Stimulated activated CD8-positive, alpha-beta memory T cell treated with anti-CD3 and anti-CD28 coated beads, Interleukin-15, amount 100 ng/mL, for 48 hours (primary cell): ENCODE measurements at places on chromosomes 13 and 19.

DNA sequence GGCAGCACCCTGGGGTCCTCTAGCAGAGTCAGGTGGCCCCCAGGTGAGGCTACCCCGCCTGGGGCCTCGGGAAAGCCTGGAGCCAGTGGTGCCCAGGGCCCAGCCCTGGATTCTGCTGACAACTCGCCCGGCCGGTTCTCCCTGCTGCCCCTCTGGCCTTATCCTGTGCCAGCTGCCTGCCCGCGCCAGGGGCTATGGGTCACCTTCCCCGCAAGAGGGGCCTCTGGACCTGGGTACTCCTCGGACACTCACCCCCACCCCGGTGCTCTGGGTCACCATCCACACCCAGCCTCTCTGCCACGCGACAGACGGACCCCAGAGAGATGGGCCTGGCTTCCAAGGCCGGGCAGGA lies 24.0 kb downstream of the ZBTB7A start:
- no peak for DNase-seq

DNA sequence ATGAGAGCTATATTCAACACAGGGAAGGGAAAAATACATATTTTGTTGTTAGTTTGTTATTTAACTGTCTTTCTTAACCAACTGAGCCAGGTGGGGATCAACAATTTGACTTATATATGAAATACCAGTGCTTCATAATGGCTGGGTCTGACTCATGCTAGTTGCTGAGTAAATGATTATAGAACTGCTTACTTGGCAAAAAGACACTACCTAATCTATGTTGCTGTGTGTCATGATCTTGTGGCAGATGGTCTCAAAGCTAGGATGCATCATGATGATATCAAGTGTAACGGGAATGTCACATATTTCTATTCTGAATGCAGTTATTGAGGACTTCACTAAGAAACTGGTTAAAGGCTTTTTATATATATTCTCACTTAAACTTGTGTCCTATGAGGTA lies 727.4 kb upstream of the SLITRK1 start:
- no peak for DNase-seq

- DNase-seq: no peak
Measured at GRCh38 chr19:20079476-20079875, 1.7 kb downstream of the ZNF90 start.

GRCh38 chr19:48390188-48391099 lies 907 bp downstream of the KDELR1 start:
- peak; percentile 33 for DNase-seq

GRCh38 chr19:49950956-49951526 lies 9.9 kb downstream of the SIGLEC11 start:
- no peak for DNase-seq

DNA sequence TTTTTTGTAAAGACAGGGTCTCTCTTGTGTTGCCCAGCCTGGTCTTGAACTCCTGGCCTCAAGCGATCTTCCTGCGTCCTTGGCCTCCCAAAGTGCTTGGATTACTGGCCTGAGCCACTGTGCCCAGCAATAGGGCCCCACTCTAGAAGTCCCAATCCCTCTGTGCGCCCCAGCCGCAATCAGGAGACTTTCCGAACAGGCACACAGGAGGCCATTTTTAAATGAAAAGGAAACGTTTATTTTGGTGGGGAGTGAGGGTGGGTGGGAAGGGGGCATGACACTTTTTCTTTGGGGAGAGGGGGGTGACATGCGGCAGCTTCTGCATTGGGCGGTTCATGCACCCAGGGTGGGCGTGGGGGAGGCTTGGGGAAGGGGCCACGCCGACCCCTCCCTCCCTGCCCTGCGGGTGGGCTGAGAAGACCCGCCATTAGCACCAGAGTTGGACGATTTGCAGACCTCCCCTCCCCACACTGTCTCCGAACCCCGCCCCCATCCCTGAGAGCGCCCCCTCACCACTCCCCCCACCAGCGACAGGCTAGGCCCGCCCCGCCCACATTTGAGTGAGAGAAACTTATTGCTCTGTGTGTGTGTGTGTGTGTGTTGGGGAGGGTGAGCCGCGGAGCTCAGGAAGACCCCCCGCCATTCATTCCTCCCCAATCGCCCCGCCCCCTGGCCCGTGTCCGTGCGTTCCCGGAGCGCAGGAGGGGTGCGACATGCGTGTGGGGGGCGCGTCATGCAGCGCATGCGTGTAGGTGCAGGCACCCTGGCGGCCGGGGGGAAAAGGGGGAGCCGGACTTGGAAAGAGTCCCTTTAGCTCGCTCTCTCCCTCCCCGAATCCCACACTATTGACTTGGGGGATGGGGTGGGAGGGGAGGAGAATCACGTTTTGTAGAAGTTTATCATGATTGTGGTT lies 17.2 kb downstream of the KCNC3 start:
- DNase-seq: no peak

- DNase-seq: no peak
Measured at GRCh38 chr19:38658462-38659306, 11.2 kb downstream of the ACTN4 start.

- DNase-seq: no peak
Measured at GRCh38 chr19:5943623-5944022, 29.6 kb downstream of the CAPS start.

DNA sequence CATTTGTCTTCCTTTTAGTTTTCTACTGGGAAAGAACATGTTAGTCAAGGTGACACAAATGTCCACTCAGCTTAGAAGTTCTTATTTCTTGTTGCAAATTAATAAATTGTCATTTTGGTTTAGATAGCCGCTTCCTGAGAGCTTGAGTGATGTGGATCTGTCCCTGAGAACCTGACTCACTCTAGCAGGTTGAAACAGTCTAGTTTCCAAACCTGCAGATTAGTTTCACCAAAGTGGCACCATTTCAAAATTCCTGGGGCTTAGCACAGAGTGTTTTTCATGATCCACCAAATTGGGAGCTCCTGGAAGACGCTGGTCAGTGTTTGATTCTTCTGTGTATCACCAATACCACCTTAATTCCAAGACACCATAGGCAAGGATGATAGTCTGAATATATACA lies 119.4 kb upstream of the TSC22D1 start:
- no peak for DNase-seq

DNA sequence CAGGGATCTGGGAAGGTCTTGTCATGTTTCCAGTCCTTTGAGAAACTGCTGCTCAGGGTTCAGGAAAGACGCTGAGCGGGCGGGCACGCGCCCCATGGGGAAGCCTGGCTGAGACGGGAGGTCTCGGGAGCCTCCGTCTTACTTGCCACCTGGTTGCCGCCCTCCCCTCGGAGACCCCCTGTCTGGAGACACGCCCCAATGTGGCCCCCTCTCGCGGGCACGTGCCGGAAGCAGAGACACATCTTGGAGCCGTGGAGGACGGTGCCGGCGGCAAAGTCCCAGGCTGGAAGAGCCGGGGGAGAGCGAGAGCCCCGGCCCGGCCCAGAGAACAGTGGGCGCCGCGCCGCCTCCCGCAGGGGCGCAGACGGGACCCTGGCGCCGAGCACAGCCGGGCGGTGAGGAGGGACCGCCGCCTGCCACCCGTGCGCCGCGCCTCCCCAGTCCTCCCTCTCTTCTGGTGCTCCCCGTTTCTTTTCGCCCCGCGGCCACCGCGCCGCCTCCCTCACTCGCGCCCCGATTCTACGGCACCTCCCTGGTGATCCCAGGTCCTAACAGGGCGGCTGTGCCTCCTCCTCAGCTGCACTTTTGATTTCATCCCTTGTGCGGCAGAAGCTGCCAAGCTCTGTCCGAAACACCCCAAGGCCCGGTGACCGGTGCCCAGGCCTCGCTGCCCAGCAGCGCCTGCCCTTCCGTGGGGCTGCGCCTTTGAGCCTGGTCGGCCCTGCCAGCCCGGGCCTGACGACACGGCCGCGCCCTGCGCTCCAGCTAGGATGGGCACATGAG lies 15.5 kb downstream of the GJB2 start:
- DNase-seq: no peak

GRCh38 chr19:13277104-13277809 lies 127.0 kb downstream of the IER2 start:
- DNase-seq: peak; percentile 21

GRCh38 chr13:74710006-74710405 lies 575.8 kb upstream of the KLF12 start:
- DNase-seq: no peak

- DNase-seq: no peak
Measured at GRCh38 chr13:70732611-70733010, 624.4 kb upstream of the KLHL1 start.

GRCh38 chr19:15466851-15467733 lies 2.7 kb upstream of the RASAL3 start:
- DNase-seq: peak; percentile 48

DNA sequence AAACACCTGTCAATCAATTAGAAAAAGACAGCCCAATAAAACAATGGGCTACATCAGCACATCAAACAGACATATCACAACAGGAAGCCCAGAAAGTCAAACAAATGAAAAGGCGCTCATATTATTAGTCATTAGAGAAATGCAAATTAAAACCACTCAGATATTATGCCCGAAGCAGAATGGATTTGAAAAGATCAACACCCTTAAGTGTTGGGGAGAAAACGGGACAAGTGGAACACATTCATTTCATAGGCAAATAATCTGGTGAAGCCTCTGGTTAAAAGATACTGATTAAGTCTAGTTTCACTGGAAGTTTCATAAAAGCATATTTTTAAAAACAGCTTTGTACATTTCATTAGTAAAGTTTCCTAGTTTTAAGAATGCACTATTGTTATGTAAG lies 17.4 kb downstream of the NLRP9 start:
- DNase-seq: no peak

DNA sequence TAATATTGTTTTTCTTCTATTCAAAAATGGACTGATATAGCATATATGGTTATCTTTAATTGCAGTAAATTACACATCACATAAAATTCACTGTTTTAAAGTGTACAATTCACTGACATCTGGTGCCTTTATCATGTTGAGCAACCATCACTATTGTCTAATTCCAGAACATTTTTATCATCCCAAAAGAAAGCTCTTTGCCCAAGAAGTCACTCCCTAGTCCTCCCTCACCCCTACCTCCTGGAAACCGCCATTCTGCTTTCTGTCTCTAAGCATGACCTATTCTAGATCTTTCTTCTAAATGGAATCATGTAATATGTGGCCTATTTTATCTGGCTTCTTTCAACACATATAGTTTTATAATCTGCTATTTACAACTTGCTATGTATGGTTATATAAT lies 525.6 kb downstream of the DCT start:
- DNase-seq: no peak

GRCh38 chr13:66926200-66926850 lies 303.8 kb downstream of the PCDH9 start:
- no peak for DNase-seq

GRCh38 chr13:30857018-30857417 lies 49.1 kb upstream of the MEDAG start:
- no peak for DNase-seq

GRCh38 chr19:18846862-18847548 lies 15.2 kb downstream of the UPF1 start:
- DNase-seq: peak; percentile 34

- no peak for DNase-seq
Measured at GRCh38 chr13:102317593-102317992, 84.3 kb downstream of the FGF14 start.

DNA sequence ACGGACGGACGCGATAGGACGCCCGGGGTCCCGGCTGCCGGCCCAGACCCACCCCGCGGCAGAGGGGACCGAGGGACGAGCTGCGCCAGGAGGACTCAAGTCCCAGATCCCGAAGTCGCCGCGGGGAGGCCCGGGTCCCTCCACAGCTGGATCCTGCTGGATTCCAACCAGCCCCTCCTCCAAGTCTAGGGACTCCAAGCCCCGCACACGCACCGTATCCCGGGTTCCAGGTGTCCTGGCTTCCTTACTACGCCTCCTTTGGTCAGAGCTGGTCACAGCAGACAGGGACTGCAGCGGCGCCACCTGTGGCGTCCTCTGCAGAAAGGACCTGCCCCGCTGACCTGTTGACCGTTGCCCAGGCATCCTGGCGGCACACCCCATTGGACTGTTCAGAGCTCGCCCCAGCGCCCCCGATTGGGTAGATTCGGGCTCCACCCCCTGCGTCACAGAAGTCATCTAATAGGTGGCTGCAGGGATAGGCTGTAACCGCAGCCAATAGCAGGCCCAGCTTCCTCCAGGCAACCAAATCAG lies 29.0 kb upstream of the ZNF709 start:
- DNase-seq: no peak

DNA sequence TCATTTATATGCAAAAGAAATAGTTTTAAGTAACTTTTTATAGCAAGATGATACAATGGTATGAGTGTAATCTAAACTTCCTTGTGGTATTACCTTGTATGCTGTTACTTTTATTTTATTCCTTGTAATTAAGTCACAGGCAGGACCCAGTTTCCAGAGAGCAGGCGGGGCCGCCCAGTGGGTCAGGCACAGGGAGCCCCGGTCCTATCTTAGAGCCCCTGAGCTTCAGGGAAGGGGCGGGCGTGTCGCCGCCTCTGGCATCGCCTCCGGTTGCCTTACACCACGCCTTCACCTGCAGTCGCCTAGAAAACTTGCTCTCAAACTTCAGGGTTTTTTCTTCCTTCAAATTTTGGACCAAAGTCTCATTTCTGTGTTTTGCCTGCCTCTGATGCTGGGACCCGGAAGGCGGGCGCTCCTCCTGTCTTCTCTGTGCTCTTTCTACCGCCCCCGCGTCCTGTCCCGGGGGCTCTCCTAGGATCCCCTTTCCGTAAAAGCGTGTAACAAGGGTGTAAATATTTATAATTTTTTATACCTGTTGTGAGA lies 10.2 kb downstream of the PLPPR3 start:
- DNase-seq: no peak

DNA sequence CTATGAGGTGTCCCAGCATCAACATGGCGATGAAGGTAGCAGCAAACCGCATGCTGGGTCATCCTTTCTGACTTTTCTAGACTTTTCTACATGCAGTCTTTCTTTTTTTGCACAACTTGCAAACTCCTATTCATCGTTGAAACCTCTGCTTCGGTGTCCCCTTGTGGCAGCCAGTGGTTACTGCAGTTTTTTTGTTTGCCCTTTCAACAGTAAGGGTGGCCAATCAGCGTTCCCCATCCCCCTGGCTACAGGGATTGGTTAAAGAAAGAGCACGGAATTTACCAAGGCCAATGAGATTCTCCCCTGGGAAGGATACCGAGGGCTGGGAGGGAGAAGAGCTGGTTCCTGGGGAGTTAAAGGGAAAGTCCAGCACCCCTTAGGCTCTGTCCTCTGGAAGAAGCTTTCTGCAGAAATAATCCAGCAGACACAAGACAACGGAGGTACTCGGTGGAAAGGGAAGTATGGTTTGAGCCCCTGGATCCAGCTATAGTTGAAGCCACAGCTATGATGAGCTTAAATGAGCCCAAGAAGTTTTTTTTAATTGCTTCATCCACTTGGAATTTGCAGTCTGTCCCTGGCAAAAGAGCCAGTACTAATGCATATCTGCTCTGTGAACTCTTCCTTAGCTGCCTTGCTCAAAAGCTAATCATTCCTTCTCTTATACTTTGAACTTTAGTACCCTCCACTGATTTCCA lies 5.6 kb upstream of the LSM4 start:
- peak; percentile 77 for DNase-seq
